ENCODE measurements at places on chromosomes 13 and 19.

DNA sequence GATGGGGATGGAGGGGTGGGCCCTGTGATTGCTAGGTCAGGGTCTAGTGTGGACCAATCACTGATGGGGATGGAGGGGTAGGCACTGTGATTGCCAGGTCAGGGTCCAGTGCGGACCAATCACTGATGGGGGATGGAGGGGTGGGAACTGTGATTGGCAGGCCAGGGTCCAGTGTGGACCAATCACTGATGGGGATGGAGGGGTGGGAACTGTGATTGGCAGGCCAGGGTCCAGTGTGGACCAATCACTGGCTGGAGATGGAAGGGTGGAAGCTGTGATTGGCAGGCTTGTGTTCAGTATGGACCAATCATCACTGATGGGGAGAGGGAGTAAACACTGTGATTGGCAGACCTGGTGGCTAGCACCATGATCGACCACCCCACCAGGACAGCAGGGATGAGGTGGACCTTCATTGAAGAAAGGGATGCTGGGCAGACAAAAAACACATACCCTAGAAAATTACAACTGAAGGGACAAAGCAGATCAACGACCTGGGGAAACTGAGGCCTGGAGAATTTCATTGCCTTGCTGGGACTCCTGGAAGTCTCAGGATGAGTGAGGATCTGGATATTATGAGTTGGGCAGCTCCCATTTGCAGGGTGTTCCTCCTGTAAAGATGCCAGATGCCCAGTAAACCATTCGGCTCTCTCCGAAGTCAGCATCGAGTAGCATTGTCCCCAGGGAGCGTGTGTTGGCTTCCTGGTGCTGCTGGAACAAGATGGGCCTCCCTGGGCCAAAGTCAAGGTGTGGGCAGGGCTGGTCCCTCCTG, 15.5 kb downstream of the TMPRSS9 start:
- DNase-seq: no peak

DNA sequence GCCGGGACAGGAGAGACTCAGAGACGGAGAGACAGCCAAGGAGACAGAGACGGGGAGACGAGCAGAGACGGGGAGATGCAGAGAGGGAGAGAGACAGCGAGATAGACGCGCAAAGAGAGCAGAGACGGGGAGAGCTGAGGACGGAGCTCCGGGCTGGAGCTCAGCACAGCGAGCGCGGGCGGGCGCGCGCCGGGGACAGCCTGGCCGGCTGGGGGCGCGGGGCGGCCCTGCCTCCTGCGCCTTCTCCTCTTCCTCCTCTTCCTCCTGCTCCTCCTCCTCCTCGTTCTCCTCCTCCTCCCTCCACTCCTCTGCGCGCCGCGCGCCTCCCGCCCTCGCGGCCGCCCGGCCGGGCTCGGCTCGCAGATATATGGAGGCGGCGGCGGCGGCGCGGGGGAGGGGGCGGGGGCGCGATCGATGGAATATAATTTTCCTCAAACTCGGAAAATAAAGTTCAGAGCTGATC, at the start of gene ERFL:
TSS of gene ERFL (minus strand) at position 229 of the 463 bp plus-strand sequence. CDS start 15,530 bp downstream, outside the sequence.
- DNase-seq: no peak

DNA sequence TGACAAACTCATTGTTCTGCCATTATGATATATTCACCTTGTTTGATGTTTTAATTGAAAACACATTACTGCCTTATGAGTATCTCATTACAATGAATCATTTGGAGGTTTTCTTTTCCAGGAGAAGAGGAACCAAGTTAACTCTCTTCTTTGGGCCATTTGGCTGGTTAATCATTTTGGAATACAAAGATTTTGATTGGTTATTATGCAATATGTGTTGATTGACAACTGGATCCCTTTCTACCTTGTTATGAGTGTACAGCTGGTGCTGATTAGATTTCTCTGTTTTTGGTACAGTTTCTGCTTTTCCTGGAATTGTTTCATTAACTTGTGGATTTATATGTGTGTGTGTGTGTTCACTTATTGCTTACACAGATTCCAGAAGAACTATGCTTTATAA, 49.2 kb upstream of the RGCC start:
- no peak for DNase-seq

- no peak for DNase-seq
These were observed 120.9 kb upstream of the FREM2 start for GRCh38 chr13:38566023-38566422.

- peak; percentile 26 for DNase-seq
These were observed 2.3 kb downstream of the MIDN start for GRCh38 chr19:1250437-1251260.

- DNase-seq: no peak
These were observed 1.2 kb downstream of the EPS15L1 start for GRCh38 chr19:16470541-16470910.

DNA sequence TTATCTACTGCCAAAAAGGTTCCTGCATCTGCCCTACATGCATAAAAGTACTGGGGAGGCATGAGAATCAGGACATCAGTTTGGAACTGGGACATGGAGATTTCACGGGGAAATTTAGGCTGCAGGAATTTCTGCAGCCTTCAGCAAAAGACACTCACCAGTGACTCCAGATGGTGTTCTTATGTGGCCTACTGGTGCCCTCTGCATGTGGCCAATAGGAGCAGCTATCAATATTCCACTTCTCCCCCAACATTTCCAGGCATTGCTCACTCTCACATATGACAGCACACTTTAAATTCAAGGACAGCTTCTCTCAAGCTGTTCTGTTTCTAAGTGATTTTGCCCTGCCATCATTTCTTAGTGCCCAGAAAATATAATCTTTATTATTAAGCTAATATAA, 570.5 kb upstream of the ARGLU1 start:
- DNase-seq: peak; percentile 33

DNA sequence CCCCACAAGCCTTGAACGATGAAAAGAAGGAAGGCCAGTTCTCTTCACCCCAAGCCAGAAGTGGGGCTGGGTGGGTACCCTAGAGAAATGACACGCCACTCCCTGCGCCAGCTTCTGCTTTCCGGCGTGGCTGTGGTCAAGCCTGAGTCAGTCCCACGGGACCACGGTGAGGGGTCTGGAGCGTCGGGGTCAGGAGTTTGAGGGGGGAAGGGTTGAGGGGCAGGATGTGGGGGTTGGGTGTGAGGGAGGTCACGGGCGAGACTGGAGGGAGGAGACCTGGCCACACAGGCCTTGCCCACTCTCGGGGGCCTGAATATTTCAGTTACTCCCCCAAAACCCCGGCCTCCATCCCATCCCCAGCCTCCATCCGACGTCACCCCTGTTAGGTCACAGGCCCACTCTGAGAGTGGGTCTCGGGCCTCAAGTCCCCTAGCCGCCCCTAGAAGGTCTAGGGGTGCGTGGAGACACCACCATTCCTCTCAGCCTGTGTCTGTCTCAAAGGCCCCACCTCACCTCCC, 500 bp upstream of the IFI30 start:
- DNase-seq: no peak

DNA sequence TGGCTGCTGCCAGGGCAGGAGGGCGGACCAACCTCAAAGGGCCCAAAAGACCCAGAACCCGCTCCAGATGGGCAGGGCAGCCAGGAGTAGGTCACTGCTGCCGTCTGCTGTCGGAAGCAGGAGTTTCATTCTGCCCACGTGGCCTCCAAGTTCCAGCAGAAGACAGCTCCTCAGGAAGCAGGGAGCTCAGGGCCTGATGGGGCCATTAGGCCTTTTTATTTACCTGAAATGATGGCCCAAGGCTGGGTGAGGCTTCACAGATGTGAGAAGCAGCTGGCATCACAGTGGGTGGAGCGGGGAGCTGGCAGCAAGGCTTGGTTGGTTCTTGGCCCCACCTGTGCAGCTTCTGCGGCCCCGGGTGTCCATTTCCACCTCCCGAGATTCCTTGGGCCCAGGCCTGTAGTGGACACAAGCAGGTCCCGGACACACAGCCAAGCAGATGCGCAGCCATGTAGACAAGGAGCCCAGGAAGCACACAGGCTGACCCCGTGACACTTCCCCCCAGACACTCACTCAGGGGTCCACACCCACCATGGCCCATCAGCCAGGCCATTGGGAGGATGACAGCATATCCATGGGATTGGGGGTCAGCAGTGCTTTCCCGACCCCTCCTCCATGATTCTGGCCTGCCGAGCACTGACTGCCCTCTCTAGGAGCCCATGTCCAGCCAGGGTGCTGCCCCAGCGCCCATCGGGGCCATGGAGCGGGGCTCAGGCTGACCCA, 26.4 kb downstream of the C13orf46 start:
- peak; percentile 12 for DNase-seq

- DNase-seq: no peak
These were observed 14.9 kb downstream of the MAP2K2 start for GRCh38 chr19:4108767-4109625.

GRCh38 chr19:41904118-41904870, 21.3 kb downstream of the ARHGEF1 start:
- DNase-seq: no peak
